Fibroblast of lung (primary cell): ENCODE measurements at places on chromosomes 13 and 19. TPM values are rescaled to one million over a fixed set of nuclear protein-coding genes. Genes with fewer than 3 reads are reported as not detected.

- DNase-seq = no peak
Measured at GRCh38 chr13:41317243-41317642, 6.2 kb downstream of the NAA16 start.

The MRPL34 gene
- total RNA-seq = 44.8 and 48.3 TPM in 2 replicates

DNA sequence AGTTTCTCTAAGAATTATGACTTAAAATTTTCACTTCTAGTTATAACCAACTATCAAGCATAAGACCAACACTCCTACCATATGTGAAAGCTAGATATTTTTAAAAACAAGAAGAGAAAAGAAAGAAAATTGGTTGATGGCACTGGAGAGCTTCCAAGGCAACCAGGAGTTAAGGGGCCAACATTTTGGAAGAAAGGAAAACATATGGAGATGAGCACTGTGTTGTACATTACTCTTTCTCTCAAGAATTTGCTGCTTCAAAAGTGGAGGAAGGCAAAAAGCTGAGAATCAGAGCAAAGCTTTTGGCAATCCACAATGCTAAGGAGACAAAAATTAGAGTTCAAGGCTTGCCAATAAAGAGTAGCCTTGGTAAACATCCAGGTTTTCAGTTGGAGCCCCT, 446.2 kb downstream of the ITGBL1 start:
- DNase-seq = no peak

DNA sequence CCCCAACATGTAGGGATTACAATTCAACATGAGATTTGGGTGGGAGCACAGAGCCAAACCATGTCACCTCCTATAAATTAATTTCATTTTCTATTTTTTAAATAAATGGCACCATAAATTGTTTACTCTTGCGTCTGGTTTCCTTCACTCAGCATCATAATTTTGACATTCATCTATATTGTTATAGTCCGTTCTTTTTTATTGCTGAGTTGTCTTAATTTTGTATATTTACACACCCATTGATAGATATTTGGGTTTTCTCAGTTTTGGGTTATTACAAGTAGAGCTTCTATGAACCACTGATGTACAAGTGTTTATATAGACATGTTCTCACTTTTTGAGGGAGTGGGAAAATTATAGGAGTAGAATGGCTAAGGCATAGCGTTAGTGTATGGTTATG, 445.4 kb downstream of the MYO16 start:
- no peak for DNase-seq

DNA sequence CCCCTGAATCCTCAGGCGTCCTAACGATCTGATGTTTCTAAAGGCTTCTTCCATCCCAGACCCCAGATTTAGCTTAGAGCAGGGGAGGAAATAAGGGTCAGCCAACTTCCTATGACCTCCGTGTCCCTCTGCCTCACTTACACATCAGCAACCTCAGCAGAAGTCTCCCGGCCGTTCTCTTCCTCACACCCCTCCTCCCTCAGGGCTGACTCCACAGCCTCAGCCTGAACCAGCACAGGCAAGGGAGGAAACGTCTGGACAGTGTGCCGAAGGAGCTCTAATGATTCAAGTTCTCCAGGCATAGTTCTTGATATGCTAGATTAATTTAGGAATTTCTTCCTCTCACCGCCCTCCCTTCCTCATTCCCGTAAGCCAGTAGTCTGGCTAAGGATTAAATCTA, 121.4 kb downstream of the NUFIP1 start:
- DNase-seq = no peak

GRCh38 chr13:22828081-22828480, 352.7 kb upstream of the SGCG start:
- no peak for DNase-seq

- DNase-seq = no peak
Measured at GRCh38 chr13:102042746-102043145, 359.1 kb downstream of the FGF14 start.

The PTH2 gene
- not detected in 2 replicates for total RNA-seq

The CCDC70 gene
- total RNA-seq = not detected in 2 replicates

GRCh38 chr13:111527614-111528229, 207.3 kb downstream of the TEX29 start:
- no peak for DNase-seq
